Stimulated activated CD4-positive, alpha-beta T cell treated with anti-CD3 and anti-CD28 coated beads, Interleukin-1b, Interleukin-23, amount 100 ng/mL, for 1 hour (primary cell): ENCODE measurements at places on chromosomes 7 and 10.

DNA sequence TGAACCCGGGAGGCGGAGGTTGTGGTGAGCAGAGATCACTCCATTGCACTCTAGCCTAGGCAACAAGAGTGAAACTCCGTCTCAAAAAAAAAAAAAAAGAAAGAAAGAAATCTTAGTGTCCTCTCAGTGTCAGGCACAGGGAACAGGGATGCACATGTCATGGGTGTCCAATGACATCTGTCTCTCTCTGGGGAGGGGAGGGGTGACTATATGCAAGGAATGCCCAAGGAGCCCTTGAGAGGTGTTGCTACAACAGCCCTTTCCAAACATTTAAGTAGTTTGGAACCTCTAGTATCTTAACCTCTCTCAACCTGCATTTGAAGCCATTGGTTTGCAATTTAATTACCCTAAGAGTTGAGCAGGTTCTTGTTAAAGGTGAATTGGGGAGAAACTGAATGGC is 28.9 kb downstream of the PDLIM1 start:
- DNase-seq: no peak

DNA sequence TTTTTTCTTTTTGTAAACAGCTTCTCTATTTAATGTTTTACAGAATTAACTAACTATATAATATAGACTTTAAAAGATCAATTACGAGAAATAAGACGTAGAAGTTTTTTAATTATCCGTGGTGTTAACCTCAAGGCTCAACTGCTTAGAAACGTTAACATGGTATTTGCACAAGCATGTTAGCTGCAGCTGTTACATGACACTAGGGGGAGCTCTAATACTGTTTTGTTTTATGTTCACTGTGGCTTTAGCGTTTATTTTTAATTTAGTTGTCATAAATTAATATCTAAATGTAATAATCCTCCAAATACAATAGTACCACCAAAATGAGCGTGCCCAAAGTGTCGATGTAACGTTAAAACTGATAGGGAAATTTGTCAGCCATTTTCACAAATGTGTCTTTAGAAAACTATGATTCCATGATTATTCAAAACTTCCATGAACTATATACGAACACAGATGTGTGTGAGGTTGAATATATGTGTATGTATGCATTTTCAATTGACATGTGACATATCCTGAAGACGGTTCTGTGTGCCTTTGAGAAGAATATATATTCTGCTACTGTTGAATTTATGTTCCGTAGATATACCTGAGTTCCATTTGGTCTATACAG is 828.8 kb upstream of the MBL2 start:
- DNase-seq: no peak

DNA sequence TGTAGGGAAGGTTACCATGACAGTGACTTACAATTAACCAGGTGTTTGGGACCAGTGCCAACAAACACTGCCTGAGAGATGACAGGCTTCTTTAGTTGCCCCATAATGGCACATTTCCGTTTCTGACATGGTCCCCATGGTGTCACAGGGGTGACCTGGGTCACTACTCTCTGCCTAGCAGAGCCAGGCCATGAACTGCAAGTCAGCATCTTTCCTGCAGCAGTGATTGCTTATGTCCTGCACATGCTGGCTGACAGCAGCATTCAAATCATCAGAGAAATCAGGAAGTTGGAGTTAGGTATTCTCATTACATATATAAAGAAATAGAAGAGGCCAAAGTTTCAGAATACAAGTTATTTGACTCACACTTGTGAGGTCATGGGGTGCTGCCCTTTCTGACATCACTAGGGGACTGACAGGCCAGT is 47.1 kb upstream of the ZNRF2 start:
- DNase-seq: no peak

DNA sequence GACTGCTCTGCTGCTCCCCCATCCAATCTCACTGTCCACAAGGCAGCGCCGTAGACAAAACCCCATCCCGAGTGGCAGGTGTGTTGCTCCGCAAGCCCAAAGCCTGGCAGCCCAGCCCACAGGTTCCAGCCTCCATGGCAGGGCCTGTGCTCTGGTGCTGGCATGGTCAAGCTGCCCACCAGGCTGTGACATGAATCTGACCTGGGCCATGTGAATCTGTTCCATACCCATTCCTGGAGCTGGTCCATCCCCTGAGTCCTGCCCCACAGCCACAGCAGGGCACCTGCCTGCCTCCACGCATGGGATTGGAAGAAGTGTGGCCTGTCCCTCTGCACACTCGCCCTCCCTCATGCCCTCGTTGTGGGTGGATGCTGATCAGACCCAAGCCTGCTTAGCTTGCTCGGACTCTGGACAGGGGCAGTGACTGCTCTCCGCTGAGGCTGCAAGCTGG is 128.8 kb downstream of the PTPN20 start:
- no peak for DNase-seq

GRCh38 chr10:131059881-131060280 is 251.6 kb downstream of the TCERG1L start:
- no peak for DNase-seq

- no peak for DNase-seq
These were observed 5.7 kb downstream of the GLRX3 start for GRCh38 chr10:130141878-130142277.

GRCh38 chr7:83271212-83272099 is 108.8 kb upstream of the PCLO start:
- DNase-seq: no peak

DNA sequence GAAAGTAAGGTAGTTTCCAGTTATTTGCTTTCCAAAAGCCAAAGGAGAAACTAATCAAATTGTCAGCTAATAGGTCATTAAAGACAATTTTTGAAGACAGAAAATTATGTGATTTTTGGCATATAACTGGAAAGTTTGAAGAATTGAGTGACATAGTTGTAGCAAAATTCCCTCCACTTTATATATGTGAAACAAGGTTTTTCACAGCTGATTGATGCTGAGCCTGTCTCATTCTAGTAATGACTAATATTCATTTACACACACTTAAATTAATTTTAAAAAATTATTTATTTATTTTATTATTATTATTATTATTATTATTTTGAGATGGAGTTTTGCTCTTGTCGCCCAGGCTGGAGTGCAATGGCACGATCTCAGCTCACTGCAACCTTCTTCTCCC is 16.3 kb upstream of the SIRT1 start:
- no peak for DNase-seq

DNA sequence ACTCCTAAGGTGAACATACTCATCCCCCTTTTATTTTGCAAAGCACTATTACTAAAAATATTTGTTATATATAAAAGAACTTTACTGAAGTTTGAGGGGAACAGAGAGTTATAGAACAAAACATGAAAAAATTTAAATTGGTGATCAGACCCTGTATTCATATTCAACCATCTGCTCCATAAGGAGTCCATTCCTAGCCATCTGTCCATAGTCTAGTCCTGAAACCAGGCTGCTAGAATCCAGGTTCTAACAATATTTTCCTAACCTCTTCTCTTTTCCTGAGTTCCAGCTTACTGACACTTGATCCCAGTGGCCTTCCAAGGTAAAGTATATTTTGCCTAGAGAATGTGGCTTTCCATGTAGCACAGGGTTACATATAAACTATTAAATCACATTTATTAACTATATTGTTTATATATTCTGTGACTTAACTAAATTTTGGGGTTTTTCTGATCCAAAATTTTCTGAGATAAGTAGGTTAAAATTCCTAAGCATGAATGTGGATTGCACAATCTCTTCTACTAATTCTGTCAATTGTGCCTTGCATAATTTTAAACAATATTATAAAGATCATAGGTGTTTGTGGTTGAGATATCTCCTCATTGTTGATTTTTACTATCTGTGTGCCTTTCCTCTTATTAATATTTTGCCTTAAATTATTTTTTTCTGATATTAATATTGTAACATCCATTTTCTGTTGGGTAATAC is 137.6 kb upstream of the MAGI2 start:
- DNase-seq: no peak

DNA sequence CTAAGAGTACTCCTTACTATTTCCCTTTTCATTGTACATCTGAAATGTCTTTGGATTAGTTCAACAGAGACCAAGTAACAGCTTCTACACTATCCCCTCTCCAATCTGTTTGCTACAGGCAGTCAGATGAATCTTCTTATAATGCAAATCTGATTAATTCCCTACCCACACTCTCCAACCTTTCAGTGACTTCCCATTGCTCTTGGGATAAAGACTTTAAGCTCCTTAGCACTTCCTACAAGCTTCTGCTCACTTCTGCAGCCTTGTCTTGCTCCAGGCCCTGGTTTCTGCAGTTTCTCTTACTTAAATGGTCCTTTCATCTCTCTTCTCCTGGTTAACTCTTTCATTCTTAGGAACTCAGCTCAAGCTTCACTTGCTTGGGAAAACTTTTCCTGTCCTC is 65.2 kb upstream of the FEZF1 start:
- no peak for DNase-seq
